G401 (cell line): ENCODE measurements at places on chromosomes 7 and 10. TPM values are rescaled to one million over a fixed set of nuclear protein-coding genes. Genes with fewer than 3 reads are reported as not detected.

- no peak for DNase-seq
Observed at GRCh38 chr10:124318811-124319210, 99.9 kb downstream of the OAT start.

- peak; percentile 93 for DNase-seq
Observed at GRCh38 chr10:103859161-103860086, 4.0 kb upstream of the SH3PXD2A start.

DNA sequence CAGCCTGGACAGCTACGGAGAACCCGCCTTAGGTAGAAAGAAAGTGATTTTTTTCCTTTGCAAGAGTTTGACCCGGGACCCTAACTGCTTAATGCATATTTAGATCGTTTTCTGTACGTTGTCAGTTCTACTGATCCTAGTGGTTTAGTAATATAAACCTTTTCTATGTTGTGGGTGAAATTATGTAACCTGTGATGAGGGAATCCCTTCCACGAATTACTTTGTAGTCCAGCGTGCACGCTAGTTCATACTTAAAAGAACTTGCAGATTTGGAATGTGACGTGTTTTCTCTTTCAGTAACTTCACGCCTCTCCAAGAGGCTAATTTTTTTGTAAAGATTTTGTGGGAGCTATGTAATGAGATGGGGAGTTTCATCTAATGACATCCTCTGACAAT, 705 bp downstream of the SLF2 start:
- no peak for DNase-seq

DNA sequence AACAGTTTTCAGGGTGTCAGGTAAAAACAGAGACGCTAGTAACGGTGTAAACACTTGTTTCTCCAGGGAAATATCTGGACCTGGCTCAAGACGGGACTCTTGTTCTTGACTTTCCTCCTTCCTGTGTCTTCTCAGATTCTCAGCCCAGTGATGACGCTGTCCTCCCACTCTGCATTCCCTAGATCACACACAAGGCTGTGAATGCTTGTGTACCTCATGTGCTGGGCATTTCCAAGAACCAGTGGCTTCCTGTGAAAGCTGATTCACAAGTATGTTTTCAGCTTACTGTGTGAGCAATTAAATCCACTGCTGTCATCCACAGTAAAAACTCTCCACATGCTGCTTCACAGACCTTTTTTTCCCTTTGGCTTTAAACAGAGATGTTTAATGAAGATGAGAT, 193.8 kb upstream of the DPP6 start:
- DNase-seq: no peak

DNA sequence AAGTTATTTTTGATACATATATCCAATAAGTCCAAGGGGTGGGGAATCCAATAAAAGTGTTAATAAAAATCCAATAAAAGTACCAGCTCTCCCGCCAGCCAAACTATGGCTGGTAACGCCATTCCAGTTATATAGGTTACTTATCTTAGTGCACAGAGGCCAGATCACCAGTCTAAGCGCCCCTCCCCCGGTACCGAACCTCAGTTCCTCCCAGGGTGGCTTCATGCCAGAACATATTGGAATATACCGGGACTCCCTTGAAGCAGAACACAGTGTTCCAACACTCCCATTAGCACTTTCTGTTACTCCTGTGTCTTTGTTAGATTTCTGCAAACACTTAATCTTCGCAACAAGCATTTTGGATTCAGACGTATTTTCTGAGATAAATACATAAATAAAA, 7.5 kb downstream of the FBH1 start:
- no peak for DNase-seq

- DNase-seq: no peak
Observed at GRCh38 chr10:78729366-78729765, 339.4 kb upstream of the ZMIZ1 start.

DNA sequence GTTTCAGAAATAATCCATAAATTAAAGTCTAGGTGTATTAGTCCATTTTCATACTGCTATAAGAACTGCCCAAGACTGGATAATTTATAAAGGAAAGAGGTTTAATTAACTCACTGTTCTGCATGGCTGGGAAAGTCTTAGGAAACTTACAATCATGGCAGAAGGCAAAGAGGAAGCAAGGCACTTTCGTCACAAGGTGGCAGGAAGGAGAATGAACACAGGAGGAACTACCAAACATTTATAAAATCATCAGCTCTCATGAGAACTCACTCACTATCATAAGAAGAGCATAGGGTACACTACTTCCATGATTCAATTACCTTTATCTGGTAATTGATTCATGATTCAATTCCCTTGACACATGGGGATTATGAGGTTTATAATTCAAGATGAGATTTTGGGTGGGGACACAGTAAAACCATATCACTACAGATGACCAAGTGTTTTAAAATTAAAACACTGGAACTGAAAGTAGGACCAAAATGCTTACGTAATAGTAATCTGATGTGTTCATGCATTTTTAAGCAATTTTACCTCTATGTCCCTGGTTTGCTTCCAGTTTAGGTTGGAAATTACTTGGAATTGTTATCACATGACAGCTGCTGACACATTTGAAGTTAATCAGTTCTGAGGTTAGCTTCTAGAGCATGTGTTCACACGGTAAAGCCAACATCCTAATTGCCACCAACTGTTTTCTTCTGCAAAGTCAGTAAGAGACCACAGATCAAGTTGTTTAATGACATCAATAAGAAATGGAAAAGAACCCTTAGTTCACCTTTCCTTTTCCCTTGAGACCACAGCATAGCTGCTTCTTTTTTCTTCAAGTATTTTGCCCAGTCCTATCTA, 48.4 kb upstream of the SEMA3C start:
- peak; percentile 11 for DNase-seq

DNA sequence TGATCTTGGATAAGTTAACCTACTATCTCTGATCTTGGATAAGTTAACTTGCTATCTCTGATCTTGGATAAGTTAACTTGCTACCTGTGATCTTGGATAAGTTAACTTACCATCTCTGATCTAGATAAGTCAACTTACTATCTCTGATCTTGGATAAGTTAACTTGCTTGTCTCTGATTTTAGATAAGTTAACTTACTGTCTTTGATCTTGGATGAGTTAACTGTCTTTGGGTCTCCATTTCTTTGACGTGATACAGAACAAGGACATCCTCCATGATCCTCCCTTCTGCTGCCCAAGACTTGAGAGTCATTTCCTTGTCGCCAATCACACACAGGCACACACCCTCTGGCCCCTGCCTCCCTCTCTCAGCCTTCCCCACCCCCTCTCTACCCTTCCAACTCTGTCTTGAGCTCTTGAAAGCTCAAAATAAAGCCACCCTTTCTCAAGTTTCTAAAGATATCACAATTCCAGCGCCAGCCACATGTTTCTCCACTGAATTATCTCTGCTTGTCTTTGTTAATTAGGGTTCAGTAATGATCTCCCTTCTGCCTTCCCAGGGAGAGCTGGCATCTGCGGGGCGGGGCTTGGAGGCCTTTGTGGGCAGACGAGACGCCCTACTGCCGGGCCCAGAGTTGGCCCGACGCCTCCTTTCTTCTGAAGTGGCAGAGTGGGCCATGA, 85.1 kb upstream of the GTF2I start:
- no peak for DNase-seq

Gene GJD4
- total RNA-seq: not detected in 2 replicates

Gene PHKG1
- not detected in 2 replicates for total RNA-seq

DNA sequence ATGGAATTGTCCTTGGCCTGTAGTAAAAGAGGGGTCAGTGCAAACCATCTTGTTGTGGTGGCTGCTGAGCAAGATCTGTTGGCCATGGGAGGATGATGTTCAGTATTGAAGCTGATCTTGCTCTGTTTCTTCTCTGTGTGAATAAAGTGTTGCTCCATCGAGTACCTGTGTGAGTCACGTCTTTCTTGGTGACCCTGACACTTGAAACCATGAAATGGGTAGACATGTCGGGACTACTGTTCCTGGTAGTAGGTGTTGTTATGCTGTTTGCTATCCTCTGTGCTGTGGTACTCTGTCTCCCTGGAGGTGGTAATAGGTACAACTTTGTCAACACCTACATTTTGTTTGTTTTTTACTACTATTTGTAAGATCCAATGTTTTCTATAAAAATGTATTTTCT, 330.6 kb downstream of the MDFIC start:
- DNase-seq: no peak

DNA sequence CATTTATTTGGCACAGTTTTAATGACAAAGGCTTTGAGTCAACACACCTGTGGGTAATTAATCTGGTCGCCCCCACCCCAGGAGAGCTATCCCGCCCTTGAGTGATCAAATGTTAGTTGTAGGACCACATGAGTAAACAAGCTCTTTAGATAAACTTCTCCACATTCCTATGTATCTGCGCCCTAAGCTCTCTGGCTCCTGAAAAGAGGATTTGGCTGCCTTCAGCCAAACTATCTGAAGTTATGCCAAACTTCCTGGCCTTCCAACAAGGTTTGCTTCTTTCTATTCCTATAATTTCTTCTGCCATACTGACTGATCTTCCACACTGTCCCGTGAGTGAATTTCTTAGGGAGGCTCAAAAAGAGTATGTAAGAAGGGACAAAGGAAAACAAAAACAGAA, 134.2 kb downstream of the RALA start:
- no peak for DNase-seq

Gene LRIT2
- total RNA-seq: not detected in 2 replicates

Gene REEP3
- total RNA-seq: 18.6 and 21.7 TPM in 2 replicates

- DNase-seq: no peak
Observed at GRCh38 chr10:20674926-20675325, 222.2 kb downstream of the NEBL start.

- no peak for DNase-seq
Observed at GRCh38 chr7:101546308-101546936, 82.7 kb downstream of the MYL10 start.

Gene PPP1R3A
- total RNA-seq: not detected in 2 replicates

GRCh38 chr7:129688503-129689222, 77.1 kb downstream of the NRF1 start:
- no peak for DNase-seq

- DNase-seq: no peak
Observed at GRCh38 chr10:3201796-3202195, 29.2 kb upstream of the PITRM1 start.
